ENCODE measurements at places on chromosomes 2 and 18.

DNA sequence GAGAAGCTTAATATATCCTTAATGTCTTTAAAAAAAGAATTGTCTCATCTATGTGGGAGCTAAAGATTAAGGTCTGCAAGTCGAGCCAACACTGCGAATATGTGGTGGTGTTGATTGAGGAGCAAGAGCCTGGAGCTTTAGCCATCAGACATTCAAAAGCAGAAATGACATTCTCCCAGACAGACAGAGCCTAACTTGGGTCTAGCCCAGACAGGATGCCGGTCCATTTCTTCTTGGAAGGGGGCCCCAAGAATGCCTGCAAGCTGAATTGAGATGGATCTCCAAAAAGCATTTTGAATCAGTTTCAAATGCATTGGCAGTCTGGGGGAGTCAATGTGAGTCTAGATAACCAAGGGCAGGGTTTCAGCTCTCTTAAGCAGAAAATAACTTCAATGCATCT, 30.1 kb upstream of the EML4 start:
- H3K36me3 ChIP-seq, result no peaks in the 10 kb centered on the region
- peaks cover 30% of the 10 kb centered on the region for H3K4me1 ChIP-seq
- DNase-seq, result no peak
- no peak overlapping the region for H3K27ac ChIP-seq

DNA sequence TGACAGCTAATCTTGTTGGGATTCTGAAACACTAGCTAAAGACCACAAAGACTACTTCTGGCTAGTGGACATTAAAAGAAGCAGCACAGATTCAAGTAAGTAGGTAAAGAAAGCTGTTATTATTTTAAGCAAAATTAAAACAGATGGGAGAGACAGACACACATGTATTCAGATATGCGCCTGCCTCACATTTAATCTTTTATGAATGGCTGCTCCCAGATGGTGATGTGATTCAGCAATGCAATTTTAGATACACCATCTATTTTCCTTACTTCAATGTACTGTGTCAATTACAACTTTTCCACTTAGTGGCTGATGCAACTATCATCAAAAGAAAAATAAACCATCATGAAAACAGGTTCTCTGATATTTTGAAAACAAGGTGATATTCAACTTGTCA, 133.0 kb upstream of the PGAP1 start:
- DNase-seq, result no peak
- H3K4me3 ChIP-seq, result no peak overlapping the region
- H3K4me1 ChIP-seq, result no peaks in the 10 kb centered on the region
- no peak overlapping the region for H3K27ac ChIP-seq
- no peaks in the 10 kb centered on the region for H3K27me3 ChIP-seq

GRCh38 chr2:126902152-126902835, 3.6 kb downstream of the TEX51 start:
- peaks cover 2% of the 10 kb centered on the region for H3K36me3 ChIP-seq
- H3K27me3 ChIP-seq, result no peaks in the 10 kb centered on the region
- peak overlapping the region; percentile 3 for H3K27ac ChIP-seq
- no peak overlapping the region for H3K4me3 ChIP-seq

DNA sequence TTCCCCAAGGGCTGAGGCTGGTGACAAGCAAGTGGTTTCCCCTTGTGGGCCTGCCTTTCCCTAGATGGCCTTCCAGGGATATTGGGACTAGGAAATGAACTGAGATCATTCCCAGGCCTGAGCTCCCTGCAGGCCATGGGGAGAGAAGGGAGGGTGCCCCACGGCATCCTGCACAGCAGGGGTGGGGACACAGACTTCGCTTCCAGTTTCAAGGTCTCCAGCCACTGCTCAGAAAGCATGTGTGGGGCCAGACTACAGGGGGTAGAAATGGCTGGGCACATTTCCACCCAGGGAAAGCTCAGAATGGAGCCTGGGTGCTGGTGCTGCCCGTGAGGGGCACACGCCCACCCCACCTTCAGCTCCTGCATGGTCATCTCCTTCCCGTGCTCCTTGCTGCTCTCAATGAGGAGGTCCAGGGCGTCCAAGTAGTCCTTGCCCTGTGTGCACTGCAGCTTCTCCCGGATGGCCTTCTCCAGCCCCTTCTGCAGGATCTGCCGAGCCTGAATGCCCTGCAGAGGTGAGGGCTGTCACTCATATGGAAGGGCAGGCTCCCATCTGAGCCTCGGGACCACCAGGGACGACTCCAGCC, 13.2 kb downstream of the CYP26B1 start:
- DNase-seq, result no peak
- H3K4me1 ChIP-seq, result peaks cover 17% of the 10 kb centered on the region
- no peaks in the 10 kb centered on the region for H3K36me3 ChIP-seq
- no peak overlapping the region for H3K27ac ChIP-seq

- H3K36me3 ChIP-seq, result no peaks in the 10 kb centered on the region
- peaks cover 19% of the 10 kb centered on the region for H3K4me1 ChIP-seq
- no peak overlapping the region for H3K27ac ChIP-seq
- DNase-seq, result no peak
Observed at GRCh38 chr2:211748339-211748738, 790.3 kb downstream of the ERBB4 start.

DNA sequence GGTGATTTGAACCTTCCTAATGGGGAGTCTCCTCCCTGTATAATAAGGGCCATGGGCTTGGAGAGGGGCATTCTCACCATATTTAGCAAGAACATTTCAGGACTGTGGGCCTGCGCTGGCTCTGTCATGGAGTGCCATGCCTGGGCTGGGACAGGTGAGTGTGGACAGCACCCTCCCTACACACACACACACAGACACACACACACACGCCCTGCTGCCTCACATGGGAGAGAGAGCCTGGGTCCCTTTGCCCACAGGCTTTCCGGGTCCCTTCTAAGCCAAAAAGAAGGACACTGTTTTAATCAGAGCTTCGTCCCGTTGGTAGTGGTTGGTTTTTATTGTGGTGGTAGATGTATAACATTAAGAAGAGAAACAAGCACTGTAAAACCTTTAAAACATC, 31.4 kb upstream of the TMEM87B start:
- H3K27me3 ChIP-seq, result no peaks in the 10 kb centered on the region
- DNase-seq, result no peak
- no peak overlapping the region for H3K4me3 ChIP-seq
- no peaks in the 10 kb centered on the region for H3K36me3 ChIP-seq
- H3K27ac ChIP-seq, result no peak overlapping the region
- H3K4me1 ChIP-seq, result peaks cover 23% of the 10 kb centered on the region

- peak overlapping the region; percentile 69 for H3K4me3 ChIP-seq
- no peaks in the 10 kb centered on the region for H3K27me3 ChIP-seq
- H3K27ac ChIP-seq, result peak overlapping the region; percentile 46
- H3K36me3 ChIP-seq, result no peaks in the 10 kb centered on the region
- peaks cover 45% of the 10 kb centered on the region for H3K4me1 ChIP-seq
Observed at GRCh38 chr2:85215081-85215447, 81.9 kb downstream of the TCF7L1 start.

- DNase-seq, result no peak
- H3K4me3 ChIP-seq, result no peak overlapping the region
- H3K4me1 ChIP-seq, result no peaks in the 10 kb centered on the region
- H3K27me3 ChIP-seq, result no peaks in the 10 kb centered on the region
- H3K36me3 ChIP-seq, result no peaks in the 10 kb centered on the region
Observed at GRCh38 chr2:160615706-160616105, 122.1 kb upstream of the RBMS1 start.

GRCh38 chr2:66596256-66596655, 161.3 kb downstream of the MEIS1 start:
- DNase-seq, result no peak
- no peaks in the 10 kb centered on the region for H3K27me3 ChIP-seq
- no peaks in the 10 kb centered on the region for H3K36me3 ChIP-seq
- no peak overlapping the region for H3K27ac ChIP-seq

DNA sequence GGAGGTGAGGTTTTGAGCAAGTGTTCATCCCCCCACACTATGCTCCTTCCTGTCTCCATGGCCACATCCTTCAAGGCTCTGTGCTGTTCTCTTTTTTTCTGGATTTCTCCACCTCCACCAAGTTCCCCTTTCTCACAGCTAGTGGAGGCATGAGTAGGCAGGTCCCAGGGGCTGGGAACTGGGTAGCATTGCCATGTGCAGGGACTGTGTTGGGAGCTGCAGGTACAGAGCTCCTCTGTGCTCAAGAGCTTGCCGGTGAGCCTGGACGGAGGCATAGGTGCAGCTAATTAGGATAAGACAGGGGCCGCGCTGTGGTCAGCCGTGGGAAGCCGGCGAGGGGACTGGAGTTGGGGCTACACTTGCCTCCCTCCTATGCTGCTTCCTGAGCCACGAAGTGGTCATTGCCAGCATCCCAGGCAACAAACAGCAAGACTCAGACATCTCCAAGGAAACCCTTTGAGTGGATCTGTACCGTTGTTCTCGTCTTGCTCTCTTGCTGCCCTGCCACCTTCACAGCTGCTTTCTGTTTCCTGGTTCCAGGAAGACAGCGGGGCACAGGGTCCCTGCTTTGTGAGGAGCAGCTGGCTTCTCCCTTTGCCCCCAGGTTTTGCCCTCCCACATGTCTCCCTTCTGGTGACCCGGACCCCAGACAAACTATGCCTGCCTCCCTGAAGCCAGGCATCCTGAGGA, 36.9 kb downstream of the ATOH8 start:
- peaks cover 45% of the 10 kb centered on the region for H3K4me1 ChIP-seq
- H3K27ac ChIP-seq, result peak overlapping the region; percentile 89
- H3K4me3 ChIP-seq, result no peak overlapping the region
- DNase-seq, result no peak
- no peaks in the 10 kb centered on the region for H3K27me3 ChIP-seq

DNA sequence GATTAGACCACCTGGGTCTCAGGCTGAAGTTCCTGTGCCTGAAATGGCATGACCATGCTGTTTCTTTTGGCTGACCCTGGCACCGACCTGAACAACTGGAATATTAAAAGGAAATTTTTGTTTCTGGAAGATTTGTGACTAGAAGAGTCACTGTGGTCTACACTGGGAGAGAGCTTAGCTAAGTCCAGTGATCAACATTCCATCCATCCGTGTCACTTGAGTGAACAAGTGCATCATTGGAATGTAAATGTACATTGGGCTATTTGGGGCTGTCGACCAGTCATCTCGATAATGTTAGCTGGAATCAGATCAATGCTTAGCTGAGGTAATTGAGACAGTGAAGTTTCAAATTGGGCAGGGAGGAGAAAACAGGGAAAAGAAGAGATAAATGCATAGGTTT, 95.4 kb upstream of the CCDC85A start:
- no peak for DNase-seq
- H3K4me1 ChIP-seq, result peaks cover 17% of the 10 kb centered on the region
- no peaks in the 10 kb centered on the region for H3K36me3 ChIP-seq
- no peaks in the 10 kb centered on the region for H3K27me3 ChIP-seq
- no peak overlapping the region for H3K27ac ChIP-seq

DNA sequence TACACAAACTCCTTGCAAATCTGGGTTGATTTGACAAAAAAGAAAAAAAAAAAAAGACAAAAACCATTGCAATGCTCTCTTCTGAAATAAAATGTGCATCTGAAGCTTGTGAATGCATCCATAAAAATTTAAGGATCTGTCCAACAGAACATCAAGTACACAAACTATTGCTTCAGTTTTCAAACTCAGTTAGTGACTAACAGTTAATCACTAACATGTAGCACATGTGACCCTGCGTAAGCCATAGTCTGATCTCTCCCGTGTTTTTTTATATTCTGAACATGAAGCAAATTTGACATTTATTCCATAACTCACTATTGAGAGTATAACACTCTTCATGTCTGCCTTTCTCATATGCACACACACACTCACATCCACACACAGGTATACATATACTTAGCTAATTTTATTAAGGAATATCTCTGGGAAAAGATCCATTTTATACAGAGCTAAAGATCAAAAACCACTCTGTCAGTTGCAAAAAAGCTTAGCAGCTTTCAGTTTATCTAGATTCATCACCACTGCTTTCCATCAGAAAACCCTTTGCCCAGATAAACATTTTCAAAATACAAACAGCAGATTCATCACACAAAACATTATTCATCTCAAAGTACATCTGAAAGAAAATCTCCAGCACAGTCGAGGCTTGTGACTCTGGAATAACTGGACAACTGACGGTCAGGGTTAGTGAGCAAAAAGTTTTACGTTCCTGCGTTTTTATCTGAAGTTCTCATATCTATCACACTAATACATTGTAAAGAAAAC, 1000.4 kb upstream of the ACVR2A start:
- no peak overlapping the region for H3K27ac ChIP-seq
- no peaks in the 10 kb centered on the region for H3K4me1 ChIP-seq
- no peaks in the 10 kb centered on the region for H3K36me3 ChIP-seq
- no peak overlapping the region for H3K4me3 ChIP-seq
- H3K27me3 ChIP-seq, result no peaks in the 10 kb centered on the region

GRCh38 chr2:191521608-191522208, 156.2 kb upstream of the NABP1 start:
- no peak overlapping the region for H3K4me3 ChIP-seq
- H3K27me3 ChIP-seq, result no peaks in the 10 kb centered on the region
- no peak for DNase-seq
- no peaks in the 10 kb centered on the region for H3K36me3 ChIP-seq
- no peaks in the 10 kb centered on the region for H3K4me1 ChIP-seq
- H3K27ac ChIP-seq, result no peak overlapping the region

- peak; percentile 54 for DNase-seq
- peaks cover 3% of the 10 kb centered on the region for H3K4me1 ChIP-seq
- H3K27me3 ChIP-seq, result no peaks in the 10 kb centered on the region
- no peaks in the 10 kb centered on the region for H3K36me3 ChIP-seq
Observed at GRCh38 chr2:4762951-4763376, 929.2 kb upstream of the SOX11 start.

- H3K36me3 ChIP-seq, result no peaks in the 10 kb centered on the region
- H3K27ac ChIP-seq, result peak overlapping the region; percentile 52
- H3K27me3 ChIP-seq, result no peaks in the 10 kb centered on the region
- peaks cover 37% of the 10 kb centered on the region for H3K4me1 ChIP-seq
- no peak overlapping the region for H3K4me3 ChIP-seq
Observed at GRCh38 chr2:16258350-16258749, 318.0 kb downstream of the MYCN start.

DNA sequence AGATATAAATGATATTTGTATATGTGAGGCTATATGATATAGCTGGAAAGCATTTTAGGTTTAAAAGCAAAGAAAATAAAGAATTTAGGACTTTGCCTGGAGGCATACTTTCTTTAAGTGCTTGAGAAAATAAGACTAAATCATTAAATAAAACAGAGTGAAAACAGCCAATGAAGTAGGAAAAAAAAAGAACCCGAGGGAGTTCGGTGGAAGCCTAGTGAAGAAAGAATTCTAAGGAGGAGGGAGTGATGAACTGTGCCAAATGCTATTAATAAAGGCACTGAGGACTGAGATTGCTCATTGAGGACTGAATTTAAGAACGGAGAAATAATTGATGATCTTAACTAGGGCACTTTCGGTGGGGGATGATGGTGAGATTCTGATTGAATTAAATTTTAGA, 573.5 kb downstream of the DSC3 start:
- no peak overlapping the region for H3K4me3 ChIP-seq
- no peaks in the 10 kb centered on the region for H3K36me3 ChIP-seq
- DNase-seq, result no peak
- peaks cover 5% of the 10 kb centered on the region for H3K4me1 ChIP-seq
- H3K27me3 ChIP-seq, result no peaks in the 10 kb centered on the region

DNA sequence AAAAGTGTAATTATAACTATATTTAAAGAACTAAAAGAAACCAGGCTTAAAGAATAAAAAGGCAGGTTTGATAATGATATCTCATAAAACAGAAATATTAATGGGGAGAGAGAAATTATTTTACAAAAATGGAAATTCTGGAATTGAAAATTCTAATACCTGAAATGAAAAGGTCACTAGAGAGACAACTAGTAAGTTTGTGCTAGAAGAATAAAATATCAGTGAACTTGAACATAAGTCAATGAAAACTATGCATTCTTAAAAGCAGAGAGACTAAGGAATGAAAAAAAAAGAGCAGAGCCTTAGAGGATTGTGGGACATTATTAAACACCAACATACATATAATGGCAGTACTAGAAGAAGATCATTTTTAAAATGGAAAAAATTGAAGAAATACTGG, 1475.0 kb upstream of the ZEB2 start:
- peaks cover 19% of the 10 kb centered on the region for H3K36me3 ChIP-seq
- H3K27ac ChIP-seq, result no peak overlapping the region
- no peaks in the 10 kb centered on the region for H3K4me1 ChIP-seq
- H3K27me3 ChIP-seq, result no peaks in the 10 kb centered on the region

Data from neural crest cell (in vitro differentiated cells).